SW480 (cell line): ENCODE measurements at places on chromosomes 3 and 15.

DNA sequence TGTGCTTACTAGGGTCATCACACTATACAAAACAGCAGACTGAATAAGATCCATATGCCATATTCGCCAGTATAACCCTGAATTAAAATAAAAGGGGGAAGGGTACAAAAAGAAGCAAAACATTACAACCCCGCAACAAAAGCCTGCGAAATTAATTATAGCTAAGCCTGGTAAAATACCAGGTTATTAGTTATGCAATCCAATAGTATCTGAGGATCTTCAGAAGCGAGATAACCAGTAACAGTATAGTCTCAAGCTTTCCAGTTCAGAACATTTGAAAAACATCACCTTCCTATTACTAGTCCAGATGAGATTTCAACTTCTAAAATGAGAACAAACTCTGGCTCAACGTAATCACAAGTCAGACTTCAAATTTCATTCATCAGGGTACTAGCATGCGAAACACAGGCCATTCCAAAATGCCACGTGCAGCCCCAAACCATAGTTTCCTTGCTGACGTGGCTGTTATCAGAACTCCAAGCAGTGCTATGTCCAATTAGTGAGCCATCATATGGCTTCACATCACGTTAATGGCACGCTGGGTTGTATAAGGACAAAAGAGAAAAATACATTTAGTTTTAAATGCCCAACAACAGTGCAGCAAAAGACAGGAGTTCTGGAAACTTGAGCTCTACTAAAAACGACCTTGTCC, 1.1 kb downstream of the SSR3 start:
- DNase-seq, result peak; percentile 25

DNA sequence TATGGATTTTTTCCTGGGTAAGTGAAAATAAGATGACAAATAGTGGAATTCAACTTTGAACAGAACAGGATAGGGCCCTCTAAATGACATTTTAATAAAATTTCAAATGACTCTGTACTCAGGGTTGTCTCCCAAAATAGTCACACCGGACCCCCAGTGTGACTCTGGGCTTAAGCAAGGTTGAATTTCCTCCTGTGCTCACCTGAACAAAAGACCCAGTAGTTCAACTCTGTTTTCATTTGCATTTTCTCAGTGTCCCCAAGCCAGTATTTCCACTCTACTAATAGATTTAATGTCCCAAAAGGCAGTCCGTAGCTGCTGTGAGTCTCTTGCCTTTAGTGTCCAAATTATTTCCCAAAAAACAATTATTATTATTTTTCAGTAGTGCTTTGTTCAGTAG, 296.6 kb downstream of the PLOD2 start:
- DNase-seq, result no peak

DNA sequence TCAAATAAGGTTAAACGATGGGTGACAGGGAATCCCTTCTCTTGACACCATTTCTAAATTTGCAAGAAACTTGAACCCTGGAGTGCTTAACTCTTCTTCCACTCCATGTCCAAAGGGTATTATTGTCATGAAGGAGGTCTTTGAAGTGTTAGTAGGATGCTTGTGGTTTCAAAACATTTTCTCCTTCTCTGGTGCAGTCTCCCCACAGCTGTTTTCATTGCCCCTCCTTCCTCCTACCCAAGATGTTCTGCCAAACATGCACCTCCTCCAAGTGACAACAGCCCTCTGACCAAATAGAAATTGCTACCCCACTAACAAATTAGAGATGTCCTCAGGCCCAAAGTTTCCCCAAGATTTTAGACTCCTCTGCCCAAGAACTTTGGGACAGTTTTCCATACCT, 151.4 kb downstream of the POLR2M start:
- DNase-seq, result no peak

- DNase-seq, result no peak
These were observed 65.6 kb upstream of the SLC12A8 start for GRCh38 chr3:125278155-125278554.

DNA sequence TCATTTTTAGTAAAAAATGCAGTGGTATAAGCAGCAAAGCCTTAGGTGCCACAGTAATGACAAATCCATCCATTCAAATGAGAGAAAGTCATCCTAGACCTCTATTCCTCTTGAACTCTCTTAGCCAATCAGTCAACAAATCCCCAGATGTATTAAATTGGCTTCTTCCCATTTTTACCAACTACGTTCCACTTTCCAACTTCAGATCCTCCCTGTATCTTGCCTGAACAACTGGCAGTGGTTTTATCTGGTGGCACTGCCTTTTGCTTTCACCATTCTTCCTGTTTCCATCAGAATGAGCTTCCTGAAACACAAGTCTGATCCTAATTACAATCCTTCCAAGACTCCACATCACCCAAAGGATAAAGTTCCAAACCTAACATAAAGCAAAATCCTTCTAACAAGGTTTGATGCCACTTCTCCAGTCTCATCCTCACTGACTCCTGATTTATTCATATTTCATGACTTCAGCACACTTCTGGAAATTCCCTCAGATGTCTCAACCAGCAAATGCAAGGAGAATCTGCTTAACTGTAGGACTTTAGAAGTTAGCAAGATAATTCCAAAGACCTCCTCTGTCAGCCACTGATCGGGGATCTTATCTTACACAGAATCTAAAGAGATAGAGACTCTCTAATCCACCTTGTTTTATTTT, 69.8 kb upstream of the SLC4A7 start:
- no peak for DNase-seq
